ENCODE measurements at places on chromosomes 1 and 21.

- no peak for DNase-seq
These were observed 39.6 kb upstream of the GRIK3 start for GRCh38 chr1:37073854-37074379.

- no peak for DNase-seq
These were observed 155.3 kb downstream of the MAGI3 start for GRCh38 chr1:113545626-113546025.

DNA sequence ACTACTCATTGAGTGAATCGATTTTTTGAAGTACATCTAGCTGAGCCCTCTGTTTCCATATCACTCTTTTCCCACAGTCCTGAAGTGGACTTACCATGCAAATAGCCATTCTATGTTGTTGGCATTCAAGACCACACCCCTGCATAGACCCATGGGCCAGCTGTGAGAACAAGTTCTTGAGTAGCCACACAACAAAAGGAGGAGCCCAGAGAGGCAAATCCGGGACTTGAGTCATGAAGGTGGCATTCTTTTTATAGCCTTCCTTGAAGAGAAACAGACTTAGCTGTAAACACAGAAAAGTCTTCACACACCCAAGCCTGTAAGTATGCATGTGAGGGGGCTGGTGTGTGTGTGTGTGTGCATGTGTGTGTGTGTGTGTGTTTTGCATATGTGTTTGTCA lies 13.8 kb upstream of the SPRR5 start:
- DNase-seq = no peak

- DNase-seq = no peak
These were observed 3.6 kb downstream of the RGS1 start for GRCh38 chr1:192579010-192579738.

- DNase-seq = no peak
These were observed 3.2 kb upstream of the SAMD11 start for GRCh38 chr1:920521-920920.

DNA sequence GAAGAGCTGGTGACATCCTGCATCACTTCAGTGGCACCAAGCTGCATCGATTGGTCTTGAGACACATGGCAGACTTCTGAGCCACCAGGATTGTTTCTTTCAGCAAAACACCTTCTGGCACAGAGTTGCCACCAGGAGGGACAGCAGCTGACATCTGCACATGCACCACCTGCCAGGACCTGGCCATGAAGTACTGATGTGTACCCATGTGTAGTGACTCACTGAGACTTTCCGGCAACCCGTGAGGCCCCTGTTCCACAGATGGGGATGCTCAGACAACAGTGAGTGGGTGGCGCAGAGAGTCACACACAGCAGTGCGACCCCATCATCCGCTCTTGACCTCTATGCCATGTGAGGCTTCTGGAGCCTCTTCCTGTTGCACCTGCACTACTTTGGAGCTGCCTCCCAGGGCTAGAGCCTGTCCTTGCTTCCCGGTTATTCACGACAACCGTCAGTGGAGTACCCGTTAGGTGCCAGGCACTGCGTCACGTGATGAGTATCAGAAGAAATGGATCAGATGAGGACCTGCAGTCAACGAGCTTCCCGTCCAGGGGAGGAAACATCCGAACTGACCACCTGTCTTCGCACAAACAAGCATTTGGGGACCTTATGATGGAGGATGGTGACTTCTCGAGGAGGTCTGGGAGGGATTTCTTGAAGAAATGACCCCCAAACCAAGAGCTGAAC lies 80.5 kb upstream of the VAMP3 start:
- no peak for DNase-seq

- DNase-seq = no peak
These were observed 310.3 kb upstream of the VAMP3 start for GRCh38 chr1:7460807-7461206.

DNA sequence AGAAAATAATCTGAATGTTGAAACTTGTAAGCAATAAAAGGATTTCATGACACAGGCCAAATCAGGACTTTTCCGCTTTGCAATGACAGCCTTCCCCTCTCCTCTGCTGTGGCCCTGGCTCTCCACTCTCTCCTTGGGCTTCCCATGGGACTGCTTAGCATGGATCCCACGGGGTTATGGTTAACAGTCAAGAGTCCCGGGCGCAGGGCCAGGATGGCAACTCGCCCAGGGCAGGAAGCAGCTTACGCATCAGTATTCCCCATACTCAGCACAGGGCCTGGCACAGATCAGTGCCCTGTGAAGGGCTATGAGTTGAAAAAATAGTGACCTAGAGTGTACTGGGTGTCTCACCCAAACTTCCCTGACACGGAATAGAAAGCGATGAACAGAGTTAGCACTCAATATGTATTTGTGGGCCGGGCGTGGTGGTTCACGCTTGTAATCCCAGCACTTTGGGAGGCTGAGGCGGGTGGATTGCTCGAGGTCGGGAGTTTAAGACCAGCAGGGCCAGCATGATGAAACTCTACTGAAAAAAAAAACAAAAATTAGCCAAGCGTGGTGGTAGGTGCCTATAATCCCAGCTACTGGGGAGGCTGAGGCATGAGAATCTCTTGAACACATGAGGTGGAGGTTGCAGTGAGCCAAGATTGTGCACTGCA lies 29.1 kb upstream of the GRHL3 start:
- no peak for DNase-seq

DNA sequence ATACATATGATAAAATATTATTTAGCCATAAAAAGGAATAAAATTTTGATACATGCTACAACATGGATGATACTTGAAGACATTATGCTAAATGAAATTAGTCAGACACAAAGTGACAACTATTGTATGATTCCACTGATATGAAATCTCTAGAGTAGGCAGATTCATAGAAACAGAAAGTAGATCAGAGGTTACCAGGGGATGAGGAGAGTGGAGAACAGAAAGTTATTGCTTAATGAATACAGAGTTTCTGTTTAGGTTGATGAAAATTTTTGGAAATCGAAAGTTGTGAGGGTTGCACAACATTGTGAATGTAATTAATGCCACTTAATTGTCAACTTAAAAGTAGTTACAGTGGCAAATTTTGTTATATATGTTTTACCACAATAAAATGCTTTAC lies 315.7 kb upstream of the USP25 start:
- DNase-seq = no peak

DNA sequence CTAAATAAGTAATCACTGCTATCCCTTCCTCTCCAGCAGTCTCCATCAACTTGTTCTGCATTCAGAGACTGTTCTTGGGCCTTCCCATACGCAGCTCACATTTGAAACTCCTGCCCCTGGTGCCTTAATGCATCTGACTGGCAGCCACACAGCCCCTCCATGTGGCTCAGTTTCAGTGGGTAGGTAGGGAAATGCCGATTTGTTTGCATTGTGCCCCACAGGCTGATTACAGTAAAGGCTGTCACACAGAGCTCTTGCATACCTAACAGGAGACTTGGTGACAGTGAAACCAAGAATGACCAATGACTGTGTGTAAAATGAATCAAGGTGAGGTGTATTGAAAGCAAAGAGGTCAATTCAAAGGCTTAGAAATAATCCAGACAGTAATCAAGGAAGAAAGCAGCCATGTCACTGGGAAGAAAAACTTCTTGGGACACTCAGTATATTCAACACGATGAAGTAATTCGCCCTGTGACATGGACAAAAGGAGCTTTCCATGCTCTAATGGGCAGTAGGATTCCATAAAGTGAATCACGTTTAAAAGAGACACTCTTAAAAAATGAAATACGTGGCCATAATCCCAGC lies 12.7 kb upstream of the B3GALNT2 start:
- no peak for DNase-seq

DNA sequence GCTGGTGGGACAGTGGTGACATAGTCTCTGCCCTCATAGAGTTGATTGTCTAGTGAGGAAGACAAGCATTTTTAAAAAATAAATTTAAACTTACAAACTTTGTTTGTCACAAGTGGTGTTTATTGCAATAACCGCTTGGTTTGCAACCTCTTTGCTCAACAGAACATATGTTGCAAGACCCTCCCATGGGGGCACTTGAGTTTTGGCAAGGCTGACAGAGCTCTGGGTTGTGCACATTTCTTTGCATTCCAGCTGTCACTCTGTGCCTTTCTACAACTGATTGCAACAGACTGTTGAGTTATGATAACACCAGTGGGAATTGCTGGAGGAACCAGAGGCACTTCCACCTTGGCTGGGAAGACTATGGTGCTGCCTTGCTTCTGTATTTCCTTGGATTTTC lies 58.4 kb downstream of the LAMC2 start:
- DNase-seq = no peak

DNA sequence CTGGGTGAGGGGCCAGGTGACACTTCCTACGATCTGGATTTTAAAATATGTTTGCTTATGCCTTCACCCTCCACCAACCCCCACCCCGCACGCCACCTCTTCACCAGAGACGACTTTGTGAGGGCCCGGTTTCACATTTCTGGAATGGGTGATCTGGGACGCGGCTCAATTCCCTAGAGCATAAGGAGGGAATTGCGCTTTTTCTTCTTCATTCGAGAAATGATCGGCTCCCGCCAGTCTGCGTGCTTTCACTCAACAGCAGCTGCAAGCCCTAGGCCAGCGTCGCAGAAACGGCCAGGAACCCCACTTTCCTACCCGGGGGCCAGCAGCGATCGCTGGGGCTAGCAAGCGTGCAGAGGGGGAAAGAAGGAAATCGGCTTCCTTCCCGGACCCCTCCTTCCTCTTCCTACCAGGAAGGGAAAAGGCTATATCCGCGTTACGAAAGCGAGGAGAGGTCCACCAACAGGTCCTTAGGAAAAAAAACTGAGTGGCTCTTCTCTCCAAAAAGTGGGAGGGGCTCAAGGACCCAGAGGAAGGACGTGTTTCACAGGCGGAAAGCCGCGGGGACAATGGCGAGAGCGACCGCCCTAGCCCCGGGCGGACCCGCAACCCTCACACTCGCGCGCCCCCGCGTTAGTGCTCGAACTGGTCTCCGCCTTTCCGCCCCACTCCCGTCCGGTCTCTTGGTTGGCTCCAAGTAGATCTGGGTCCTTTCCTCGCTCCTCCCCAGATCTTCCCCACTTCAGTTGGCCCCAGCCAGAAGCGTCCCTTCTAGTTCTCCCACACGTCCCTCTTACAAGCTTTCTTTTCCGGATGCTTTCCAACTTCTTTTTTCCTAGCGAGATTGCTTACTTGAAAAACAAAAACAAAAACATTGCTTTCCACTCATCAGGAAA lies 1.1 kb upstream of the ADAMTS1 start:
- no peak for DNase-seq

- no peak for DNase-seq
These were observed 1.1 kb upstream of the IGSF9 start for GRCh38 chr1:159946242-159947187.

DNA sequence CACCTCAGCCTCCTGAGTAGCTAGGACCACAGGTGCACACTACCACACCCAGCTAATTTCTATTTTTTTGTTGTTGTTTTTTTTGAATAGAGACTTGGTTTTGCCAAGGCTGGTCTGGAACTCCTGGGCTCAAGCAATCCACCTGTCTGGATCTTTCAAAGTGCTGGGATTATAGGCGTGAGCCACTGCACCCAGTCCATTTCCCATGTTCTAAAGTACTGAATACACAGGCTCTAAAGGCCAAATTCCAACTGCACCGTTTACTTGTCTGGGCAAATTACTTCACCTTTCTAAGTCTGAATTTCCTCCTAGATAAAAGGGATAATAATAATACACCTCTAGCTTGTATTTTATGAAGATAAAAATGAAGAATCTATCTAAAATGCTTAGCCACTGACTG lies 39.6 kb downstream of the FRRS1 start:
- DNase-seq = no peak

DNA sequence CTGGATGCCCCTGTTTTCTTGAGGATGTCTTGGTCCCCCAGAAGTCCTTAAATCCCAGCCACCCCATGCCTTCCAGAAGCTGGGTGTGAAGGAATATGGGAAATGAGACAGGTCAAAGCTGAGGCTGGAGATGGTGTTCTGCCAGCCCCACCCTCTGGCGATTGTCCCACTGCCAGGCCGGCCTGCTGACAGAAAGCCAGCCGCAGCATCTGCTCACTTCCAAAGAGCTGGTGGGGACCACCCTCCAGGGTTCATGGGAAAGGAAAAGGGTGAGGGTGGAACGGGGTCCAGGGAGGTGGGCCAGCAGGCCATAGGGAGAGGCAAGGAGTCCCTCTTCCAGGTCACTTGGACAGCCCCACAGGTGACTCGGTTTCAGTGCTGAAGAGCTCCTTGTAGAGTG lies 1.9 kb upstream of the LINGO4 start:
- no peak for DNase-seq

DNA sequence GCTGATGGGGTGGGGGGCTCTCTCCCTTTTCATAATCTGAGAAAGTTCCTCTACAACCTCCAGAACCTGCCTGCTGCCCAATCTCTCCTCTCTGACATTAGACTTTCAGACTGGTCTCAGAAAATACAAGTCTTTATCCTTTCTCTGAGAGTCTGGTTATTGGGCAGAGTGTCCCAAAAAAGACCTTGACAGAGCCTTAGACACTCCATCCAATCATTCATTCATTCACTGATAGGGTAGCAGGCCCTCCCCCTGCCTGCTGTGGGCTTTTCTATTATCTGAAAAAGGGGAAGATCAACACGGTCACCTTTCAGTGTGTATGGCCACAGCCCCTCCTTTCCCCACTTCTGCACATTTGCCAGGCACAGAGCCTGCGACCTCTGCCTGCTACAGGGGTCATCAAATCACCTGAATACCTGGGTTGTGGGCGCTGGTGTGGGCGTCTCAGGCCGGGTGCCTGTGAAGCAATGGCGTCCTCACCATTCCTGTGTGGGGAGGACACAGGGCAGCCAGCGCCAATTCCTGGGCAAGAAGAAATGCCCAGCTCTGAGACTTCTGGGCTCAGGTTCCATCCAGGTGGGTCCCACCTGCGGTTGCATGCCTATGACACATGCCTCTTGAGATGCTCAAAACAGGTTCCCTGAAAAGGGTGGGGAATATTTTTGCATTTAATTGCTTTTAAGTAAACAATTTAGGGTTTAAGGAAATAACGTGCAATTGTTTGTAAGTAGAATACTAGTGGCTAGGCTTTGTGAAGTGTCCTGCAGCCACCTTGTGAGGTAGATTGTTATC lies 52.8 kb downstream of the ELK4 start:
- DNase-seq = no peak

DNA sequence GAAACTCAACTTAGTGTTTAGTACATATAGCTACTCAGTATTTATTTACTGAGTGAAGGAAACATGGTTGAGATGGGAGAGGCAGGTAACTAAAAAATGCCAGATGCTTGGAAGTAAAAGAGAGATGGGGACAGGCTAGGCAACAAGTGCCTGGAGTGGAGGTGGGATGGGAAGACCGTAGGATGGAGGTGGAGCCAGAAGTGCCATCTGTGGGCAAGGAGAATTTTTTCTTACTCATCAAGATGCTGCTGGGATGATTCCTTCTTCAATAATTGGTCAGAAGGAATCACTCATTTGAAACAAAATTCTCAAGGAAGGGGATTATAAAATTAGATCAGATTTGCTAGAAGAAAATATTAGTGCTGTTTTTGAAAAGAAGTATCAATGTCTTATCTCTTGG lies 72.9 kb downstream of the IFI44 start:
- DNase-seq = no peak

GRCh38 chr1:92441697-92442342 lies 44.9 kb downstream of the GFI1 start:
- DNase-seq = no peak
